ENCODE measurements at places on chromosomes 13 and 19. TPM values are rescaled to one million over a fixed set of nuclear protein-coding genes. Genes with fewer than 3 reads are reported as not detected.

SHISA7 gene
- total RNA-seq = not detected

TRPC4 gene
- 0.44 TPM for total RNA-seq

FOXO1 gene
- 33.1 TPM for total RNA-seq

PEG3 gene
- 2.8 TPM for total RNA-seq

GNG7 gene
- 0.69 TPM for total RNA-seq

DACH1 gene
- 0.39 TPM for total RNA-seq

SH2D3A gene
- not detected for total RNA-seq

PROZ gene
- total RNA-seq = not detected

DCT gene
- total RNA-seq = not detected

FPR2 gene
- total RNA-seq = 0.44 TPM

CLC gene
- not detected for total RNA-seq

C13orf42 gene
- total RNA-seq = not detected

ZNF296 gene
- total RNA-seq = not detected

HCST gene
- total RNA-seq = not detected

NXNL1 gene
- total RNA-seq = not detected

CYP2S1 gene
- not detected for total RNA-seq

EDDM13 gene
- not detected for total RNA-seq

SEMA6B gene
- total RNA-seq = 12.2 TPM
